ENCODE measurements at places on chromosomes 6 and 20.

DNA sequence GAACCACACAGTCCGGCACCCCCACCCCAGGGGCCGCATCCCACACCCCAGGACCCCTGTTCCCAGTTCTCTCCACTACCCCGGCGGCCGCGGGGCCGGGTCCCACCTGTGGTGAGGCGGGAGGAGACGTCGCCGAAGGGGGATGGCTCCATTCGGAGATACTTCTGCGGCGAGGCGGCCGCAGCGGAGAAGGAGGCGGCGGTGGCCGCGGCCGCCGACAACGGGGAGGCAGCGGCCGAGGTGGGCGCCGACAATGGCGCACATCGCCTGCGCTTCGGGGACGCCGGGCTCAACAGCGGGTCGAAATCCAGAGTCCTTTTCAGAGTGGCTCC, 723 bp downstream of the AKIRIN2 start:
- DNase-seq, result peak; percentile 30

DNA sequence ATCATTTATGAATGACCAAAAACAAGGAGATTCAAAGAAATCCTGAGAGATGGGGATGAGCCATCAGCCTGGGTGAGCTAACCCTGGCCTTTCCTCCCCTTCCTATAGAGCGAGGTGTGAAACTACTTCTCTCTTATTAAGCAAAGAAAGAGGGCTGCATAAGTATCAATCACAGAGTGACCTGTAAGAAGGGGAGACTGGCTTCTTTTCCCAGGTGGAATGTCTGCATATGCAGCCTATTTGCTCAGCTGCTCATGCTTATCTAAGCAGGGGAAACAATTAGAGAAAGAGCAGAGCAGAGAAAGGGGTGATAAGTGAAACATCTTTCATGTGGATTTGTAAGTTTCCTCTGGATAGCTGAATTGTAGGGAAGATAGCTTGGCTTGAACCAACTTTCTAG, 160.0 kb downstream of the PKHD1 start:
- DNase-seq, result no peak

DNA sequence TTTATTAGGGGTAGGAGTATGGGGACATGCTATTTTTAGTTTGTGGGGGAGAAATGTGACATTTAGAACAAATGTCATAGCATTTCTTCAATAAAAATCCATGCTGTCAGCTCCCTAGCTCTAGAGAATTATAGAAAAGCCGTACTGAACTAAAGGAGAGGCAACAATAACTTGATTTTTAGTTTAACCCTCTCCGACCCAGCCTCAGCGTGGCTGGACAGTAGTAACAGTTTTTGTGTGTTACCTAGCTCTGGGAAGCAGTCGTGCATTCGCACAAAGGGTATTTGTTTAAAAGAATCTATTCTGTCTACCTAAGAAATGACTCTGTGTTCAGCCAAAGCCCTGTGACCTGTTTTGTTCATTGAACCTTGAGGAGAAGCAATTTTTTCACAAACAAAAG, 442.4 kb upstream of the SOX4 start:
- no peak for DNase-seq

- DNase-seq, result no peak
These were observed 325.7 kb downstream of the TBC1D32 start for GRCh38 chr6:121008553-121008952.

DNA sequence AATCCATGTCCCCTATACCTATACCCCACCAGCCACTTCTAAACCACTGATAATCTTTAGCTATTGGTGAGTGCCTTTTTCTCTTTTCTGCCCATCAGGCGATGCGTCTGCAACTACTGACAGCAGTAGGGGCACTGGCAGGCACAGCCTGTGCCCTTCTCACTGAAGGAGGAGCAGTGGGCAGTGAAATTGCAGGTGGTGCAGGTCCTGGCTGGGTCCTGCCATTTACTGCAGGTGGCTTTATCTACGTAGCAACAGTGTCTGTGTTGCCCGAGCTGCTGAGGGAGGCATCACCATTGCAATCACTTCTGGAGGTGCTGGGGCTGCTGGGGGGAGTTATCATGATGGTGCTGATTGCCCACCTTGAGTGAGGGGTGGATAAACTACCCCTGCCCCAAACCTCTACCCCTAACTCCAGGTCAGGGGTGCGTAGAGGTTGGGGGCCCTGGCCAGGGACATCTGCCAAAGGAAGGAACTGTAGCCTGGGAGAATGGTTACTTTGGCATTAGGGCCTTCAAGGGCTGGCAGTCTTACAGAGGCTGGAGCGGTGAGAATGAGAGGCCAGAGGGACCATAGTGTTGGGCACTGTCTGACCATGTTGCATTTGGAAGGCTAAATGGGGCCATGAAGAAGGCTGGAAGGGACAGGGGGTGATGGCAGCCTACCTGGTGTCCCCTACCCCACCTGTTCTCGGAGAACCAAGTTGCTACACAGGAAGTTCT, 851 bp upstream of the HSD17B8 start:
- no peak for DNase-seq

DNA sequence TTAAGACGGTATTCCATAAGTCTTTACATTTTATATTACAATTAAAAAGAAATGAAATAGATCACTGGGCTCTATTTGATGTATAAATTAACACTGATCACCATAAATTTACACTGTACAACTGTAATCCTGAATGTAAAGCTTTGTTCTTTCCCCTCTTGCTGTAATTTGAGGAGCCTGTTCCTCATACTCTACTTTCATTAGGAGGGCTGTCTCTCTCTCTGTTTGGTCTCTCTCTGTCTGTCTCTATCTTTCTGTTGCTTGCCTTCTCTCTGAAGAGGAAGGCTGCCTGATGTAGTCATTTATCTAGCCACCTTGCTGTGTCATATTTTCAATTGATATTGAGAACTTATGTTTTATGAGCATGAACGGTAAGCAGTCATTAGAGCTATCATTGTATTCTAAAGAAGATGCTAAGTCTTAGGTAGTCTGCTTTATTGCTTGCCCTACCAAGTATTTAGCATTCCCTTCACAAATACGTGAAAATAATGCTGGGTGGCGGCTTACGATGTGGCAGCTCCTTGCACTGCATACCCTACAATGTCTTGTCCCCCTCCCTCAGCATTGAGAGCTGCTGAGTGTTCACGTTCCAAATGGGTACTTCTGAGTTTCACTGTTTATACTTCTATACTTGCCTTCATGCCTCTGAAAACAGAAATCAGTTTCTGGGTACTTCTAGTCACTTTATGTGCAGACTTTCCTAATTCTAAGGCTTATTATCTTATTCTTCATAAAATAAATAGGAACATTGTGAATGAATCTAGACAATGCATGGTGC, 205.5 kb downstream of the NKAIN2 start:
- DNase-seq, result no peak

- DNase-seq, result peak; percentile 34
These were observed 63.9 kb upstream of the FUCA2 start for GRCh38 chr6:143575440-143575839.

- no peak for DNase-seq
These were observed 146.6 kb upstream of the LAMP5 start for GRCh38 chr20:9367746-9368145.

GRCh38 chr6:38882157-38882556, 166.4 kb upstream of the GLP1R start:
- DNase-seq, result no peak

- DNase-seq, result no peak
These were observed 191.1 kb downstream of the TASP1 start for GRCh38 chr20:13447385-13448180.

DNA sequence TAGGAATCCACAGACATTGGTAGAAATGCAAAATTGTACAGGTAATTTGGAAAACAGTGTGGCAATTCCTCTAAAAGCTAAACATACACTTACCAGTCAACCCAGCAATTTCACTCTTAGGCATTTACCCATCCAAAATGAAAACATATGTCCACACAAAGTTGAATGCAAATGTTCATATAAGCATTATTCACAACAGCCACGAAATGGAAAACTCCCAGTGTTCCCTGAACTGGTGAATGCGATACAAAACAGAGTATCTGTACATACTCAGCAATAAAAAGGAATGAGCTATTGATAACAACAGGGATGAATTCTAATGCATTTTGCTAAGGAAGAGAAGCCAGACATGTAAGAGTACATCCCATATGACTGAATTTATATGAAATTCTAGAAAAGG, 32.4 kb upstream of the RAB22A start:
- DNase-seq, result no peak

GRCh38 chr6:143739341-143739851, 61.6 kb downstream of the PHACTR2 start:
- DNase-seq, result no peak

GRCh38 chr6:2676048-2676447, 74.7 kb downstream of the MYLK4 start:
- no peak for DNase-seq

GRCh38 chr6:12528136-12528535, 188.4 kb upstream of the PHACTR1 start:
- DNase-seq, result no peak

- DNase-seq, result no peak
These were observed 92.8 kb upstream of the TMEM30A start for GRCh38 chr6:75377386-75377785.

DNA sequence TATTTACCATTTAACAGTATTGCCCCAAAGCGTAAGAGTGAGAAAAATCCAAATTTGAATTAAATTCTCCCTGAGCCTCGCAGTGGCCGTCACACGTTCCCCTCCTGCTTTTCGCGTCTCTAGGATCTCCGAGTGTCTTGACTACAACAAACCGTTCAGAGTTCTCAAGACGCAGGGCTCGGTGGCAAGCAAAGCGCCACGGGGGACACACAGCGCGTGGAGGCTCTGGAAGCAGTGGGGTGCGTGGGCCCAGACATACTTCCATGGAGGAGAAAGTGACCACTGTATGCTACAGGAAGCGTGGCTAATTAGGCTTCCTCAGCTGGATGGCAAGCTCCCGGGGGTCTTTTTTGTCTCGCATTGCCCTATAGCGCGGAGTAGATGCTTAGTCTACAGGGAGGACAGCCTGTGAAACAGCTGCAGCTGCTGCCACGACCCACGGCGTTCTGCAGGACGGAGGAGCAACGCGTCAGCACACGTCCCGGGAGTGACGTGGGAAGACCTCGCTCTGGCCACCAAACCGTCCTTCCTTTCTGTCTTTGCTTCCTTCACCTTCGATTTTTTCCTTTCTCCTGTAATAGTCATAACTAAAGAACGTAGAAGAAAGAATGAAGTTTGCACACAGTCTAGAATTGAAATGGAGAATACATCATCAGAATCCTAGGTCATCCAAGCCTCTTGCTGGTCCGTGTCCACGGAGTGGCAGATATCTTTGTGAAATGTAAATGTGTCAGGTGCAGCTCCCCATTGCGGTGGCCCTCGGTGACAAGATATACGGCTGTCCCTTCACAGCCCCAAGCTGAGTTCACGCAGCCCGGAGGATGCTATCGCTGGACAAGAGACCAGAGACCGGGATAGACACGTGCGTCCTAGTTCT, 104.2 kb upstream of the QKI start:
- no peak for DNase-seq

DNA sequence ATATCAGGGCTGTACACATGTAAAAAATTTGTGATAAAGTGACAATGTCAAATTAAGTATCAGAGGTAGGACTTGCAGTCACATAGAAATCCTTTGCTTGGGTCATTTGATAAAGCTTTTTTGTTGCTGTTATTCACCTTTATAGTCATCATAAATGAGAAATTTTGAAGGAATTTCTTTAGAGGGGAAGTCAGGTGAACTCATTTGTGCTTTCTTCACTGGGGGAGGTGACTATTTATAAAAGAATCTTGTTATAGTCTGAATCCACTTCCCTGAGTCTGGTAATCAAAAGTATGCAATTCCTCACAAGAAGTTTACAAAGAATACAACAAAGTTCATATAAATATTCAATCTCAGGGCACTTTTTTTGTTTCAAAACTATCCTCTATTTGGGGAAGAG, 47.7 kb downstream of the FRK start:
- DNase-seq, result no peak

DNA sequence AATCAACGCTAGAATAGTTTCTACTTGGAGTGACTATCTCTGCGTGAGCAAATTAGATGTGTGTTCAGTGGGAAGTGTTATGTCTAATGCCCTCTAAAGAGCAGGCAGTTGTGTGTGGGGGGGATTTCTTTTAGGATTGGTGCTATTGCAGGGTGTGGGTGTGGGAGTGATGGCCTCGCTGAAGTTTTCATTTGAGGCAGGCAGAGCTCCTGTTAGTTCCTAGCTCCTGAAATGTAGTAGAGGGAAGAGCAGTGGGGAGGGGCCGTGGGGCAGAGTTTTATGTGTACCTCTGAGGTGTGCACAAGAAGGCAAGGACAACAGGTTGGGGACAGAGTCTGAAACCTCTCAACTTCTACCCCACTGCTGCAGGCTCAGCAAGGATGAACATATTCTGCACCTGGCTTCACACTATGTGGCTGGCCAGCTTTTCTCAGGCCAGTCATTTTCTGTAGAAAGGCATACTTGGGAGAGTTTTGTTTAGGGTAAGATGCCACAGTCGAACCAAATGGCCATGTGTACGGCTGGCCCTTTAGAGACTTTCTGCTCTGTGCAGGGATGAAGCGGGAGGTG, 229.2 kb upstream of the SUPT3H start:
- no peak for DNase-seq

- no peak for DNase-seq
These were observed 270.8 kb downstream of the BMP7 start for GRCh38 chr20:56995635-56996075.

DNA sequence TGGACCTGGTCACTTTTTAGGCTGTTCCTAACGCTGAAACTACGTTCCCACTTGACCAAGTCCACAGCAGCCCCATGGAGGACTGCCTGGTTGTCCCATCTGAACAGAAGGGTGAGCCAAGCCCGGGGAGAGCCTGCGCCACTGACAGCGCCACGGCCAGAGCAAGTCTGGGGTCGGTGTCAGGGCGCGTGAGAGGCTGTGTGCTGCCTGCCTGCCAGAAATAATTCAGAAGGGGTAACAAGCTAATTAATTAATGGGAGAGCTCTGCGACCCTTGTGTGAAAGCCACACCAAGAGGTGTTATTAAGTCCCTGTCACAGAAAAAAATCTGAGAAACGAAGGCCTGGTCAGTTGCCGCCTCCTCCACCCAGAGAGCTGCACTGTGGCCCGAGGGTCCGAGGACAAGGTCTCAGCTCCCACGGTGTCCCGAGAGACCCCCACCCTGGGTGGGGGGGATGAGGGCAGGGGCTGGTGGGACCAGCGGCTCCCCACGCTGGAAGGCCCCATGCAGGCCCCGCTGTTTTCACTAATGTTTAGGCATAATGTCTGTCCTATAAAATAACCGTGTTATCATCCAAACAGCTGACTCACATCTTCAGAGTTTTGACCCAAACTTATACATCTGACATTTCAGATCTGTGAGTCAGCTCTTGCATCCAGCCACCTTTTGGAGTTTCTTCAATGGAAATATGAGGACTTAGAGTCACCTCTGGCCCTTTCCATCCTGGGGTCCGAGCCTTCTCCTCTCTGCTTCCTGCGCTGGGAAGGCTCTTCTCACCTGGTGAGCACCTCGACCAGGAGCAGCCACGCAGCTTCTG, 58.5 kb downstream of the DLL1 start:
- no peak for DNase-seq

- DNase-seq, result no peak
These were observed 81.1 kb downstream of the CD40 start for GRCh38 chr20:46199198-46199597.

GRCh38 chr6:89970072-89970471, 75.8 kb downstream of the GJA10 start:
- DNase-seq, result no peak

- no peak for DNase-seq
These were observed 262.2 kb downstream of the NRN1 start for GRCh38 chr6:5744497-5744896.

GRCh38 chr6:37619641-37620040, 78.0 kb downstream of the MDGA1 start:
- no peak for DNase-seq

- DNase-seq, result no peak
These were observed 206.6 kb upstream of the PREP start for GRCh38 chr6:105609375-105609991.

All from hippocampal formation (tissue), 2 donors.